ENCODE measurements at places on chromosomes 5 and 9.

GRCh38 chr5:1886846-1887587 lies 4.3 kb upstream of the IRX4 start:
- DNase-seq, result no peak

DNA sequence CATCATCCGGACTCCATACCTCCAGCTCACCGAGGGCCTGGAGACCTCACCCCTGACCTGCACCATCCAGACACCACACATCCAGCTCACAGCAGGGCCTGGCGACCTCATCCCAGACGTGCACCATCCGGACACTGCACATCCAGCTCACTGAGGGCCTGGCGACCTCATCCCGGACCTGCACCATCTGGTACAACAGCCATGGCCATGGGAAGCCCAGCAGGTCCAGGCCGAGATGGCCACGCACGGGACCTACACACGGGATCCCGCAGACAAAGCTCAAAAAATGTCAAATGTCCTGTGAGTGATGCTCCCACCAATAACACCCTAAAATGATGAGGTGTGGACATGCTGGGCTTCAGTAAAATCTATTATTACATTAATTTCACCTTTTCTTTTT lies 9.7 kb downstream of the TERT start:
- no peak for DNase-seq

GRCh38 chr5:171863935-171864334 lies 78.3 kb downstream of the SMIM23 start:
- DNase-seq, result no peak

GRCh38 chr5:31692561-31693221 lies 53.8 kb downstream of the PDZD2 start:
- no peak for DNase-seq
